Brain (organoid and tissue), 16 donors: ENCODE measurements at places on chromosomes 1 and 21.

DNA sequence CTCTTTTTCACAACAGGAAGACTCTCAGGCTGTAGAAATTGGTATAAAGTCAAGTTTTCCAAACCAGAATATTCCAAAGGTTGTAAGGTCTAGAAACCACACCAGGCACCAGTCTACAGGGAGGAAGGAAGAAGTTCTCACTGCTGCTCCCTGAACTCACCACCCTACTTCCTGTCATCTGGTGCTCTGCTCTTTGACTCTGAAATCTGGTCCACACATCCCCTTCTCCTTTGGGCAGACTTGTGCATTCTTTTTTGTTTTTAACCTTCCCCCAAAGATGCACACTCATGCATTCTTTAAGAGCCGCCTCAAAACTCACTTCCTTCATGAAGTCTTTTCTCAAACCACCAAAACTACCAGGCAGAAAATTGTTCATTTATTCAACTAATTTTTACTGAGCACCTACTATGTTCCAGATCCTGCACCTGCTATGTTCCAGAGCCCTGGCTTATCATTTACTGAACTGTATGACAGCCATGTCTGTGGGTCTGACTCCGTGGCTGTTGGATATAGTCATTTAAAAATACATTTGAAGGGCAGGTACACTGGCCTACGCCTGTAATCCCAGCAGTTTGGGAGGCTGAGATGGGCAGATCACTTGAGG lies 30.1 kb upstream of the EPS15 start:
- no peak for DNase-seq

DNA sequence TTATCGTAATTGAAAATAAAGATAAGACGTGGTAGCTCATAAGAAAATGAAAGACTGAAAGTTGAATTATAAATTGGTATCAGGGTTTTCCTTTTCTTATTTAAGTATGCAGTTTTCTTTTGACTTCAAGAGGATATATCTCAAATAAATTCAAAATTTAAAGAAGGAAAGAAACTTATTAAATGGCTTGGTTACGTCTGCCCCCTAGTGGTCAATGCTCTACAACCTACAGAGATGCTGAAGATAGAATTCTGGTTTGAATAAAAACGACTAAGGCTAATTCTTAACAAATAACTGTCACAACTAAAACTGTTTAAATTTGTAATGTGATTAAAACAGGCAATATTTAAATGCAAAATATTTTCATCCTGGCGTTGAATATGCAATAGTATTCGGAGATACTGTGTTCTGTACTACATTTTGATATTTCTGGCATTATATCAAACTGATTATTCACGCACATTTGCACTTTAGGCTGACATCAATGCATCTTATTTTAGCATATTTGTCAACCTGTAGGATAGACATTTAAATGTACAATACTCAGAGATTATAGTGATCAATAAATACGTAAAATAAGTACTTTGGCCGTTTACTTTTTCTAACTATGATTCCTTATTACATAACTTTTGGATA lies 26.8 kb downstream of the IFI44 start:
- peak; percentile 87 for DNase-seq

GRCh38 chr1:41981796-41982195 lies 63.1 kb upstream of the HIVEP3 start:
- DNase-seq = no peak

DNA sequence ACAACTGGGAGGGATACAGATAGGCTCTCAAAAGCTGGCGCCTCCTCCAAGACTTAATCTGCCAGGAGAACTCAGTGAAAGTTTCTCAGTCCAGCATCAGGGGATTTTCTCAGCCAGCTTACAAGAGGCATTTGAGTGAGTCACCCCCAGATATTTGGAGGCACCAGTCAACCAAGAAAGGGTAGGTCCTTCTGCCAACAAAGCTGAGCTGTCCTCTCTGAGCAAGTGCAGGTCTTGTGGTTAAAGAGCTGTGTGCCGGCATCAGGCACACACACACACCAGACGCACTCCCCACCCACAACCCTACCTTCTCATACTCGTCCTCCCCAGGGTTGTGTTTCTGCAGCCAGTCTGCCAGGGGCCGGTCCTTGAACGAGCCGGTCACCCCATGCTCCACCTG lies 27.0 kb upstream of the PPP1R15B start:
- no peak for DNase-seq

GRCh38 chr1:22340873-22341272 lies 110.8 kb upstream of the ZBTB40 start:
- no peak for DNase-seq

- no peak for DNase-seq
Measured at GRCh38 chr1:5917591-5918274, 74.5 kb downstream of the NPHP4 start.

DNA sequence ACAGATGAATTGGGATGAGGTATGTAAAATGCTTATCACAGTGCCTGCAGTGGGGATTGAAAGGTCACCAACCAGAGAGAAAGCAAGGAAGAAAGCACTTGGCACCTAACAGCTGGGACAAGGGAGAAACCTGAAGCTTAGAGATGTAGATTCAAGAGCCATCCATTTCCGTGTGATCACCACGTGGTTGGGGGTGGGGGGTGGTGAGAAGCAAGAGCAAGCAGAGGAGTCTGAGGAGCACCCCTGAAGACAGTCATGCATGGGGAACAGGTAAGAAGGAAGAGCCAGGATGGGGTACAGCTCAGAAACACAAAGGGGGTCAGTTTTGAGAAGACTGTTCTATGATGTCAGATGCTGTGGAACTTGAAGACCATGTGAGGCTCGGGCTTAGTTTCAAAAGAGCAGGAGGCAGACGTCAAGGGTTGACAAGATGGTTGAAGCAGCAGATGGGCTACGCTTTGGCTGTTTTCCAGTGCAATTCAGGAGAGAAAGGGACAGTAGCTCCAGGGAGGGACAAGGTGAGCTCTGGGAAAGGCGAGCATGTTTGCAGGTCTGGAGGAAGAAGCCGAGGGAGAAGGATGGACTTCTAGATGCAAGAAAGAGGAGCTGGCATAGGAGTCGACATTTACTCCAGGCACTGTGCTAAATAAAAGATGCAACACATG lies 17.4 kb downstream of the KANK4 start:
- no peak for DNase-seq

DNA sequence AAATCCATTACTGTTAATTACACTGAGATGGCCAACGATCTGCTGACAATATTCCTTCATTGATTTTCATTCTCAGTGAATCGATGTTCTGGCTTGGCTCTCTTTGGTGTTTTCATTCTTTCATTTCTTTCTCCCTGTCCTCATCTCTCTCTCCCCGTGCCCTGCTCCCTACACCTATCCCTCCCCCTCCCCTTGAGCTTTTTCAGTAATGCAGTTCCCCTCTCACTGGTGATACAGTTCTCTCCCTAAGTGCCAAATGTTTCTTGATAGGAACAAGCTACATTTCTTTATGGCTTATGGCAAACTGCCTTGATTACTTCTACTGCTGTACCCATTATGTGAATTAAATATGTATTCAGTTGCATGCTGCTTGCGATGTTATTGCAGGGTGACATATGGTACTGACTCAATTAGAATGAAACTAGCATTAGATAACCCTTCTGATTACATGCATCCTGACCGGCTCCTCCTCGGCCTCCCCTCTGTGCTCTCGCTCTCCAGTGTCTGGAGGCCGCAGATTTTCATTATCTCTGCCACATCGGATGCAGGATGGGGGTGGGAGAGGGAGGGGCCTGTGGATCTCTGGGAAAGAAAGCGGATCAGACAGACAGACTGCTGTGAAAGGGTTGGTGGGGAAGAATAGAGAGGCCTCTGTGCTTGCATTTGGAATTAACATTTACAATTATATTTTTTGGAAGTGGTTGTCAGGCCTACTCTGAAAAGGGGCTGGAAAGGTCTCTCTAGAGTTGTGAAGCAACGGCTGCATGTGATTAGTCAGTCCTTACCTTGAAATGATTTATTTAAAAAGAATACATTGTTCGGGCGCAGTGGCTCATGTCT lies 130.9 kb downstream of the PBX1 start:
- DNase-seq = peak; percentile 87

DNA sequence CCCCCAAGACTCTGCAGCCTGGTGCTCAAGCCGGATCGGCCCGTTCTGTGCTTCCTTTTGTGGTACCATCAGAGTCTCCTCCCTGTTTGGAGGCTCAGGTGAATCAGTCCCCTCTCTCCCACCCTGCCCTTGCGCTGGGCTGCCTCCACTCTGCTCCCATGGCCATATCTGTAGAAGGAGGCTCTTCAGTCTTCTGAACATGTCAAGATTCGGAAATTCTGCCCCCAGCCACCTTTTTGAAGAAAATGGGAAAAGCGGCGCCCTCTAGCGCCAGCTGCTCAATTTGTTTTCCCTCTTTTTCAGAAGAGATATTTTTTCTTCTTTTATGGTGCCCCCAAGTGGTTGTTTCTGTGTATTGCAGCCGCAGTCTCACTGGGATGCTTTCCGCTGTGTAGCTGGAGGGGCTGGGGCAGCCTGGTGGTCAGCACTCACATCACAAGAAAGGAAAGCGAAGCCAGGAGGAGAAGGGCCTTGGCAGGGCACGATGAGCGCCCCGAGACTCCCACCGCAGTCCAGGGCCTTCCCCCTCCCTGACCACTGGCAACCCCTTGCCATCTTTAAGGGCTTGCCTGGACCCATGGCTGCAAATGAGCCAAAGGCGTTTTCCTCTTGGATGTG lies 58.4 kb upstream of the CACNA1E start:
- DNase-seq = peak; percentile 83

- DNase-seq = peak; percentile 68
Measured at GRCh38 chr1:204258213-204259115, 44.7 kb upstream of the GOLT1A start.

DNA sequence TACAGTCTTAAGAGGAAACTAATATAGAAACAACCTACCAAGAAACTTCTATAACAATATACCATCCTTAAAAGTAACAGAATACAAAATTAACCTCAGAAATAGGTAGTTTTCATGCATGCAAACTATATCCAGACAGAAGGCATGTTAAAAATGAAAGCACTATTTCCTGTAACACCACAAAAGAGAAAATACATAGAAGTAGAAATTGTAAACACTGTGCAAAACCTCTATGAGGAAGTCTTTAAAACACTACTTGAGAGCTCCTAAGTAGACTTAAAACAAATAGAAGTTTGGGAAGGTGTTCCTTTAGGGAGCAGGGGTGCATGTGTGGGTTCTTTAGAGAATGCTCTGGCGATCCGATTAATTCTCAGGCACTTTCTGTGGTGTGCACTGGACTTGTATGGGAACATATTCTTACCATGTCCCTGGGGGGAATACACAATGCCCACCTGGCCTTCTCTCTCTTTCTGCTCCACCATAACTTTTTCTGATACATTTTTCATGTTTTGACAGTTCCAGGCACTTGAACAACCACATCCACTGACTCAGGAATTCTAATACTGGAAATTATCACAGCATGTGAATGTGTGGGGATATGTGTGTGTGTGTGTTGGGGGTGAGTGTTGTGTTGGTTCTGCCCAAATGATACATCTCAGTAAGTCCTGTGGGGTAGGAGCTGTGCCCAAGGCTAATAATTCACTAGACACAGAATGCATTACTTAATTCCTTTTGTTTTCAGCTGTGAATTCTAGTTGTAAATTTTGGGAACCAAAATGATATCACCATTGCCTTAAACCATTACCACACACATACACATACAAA lies 866.3 kb upstream of the B3GALT2 start:
- DNase-seq = no peak

DNA sequence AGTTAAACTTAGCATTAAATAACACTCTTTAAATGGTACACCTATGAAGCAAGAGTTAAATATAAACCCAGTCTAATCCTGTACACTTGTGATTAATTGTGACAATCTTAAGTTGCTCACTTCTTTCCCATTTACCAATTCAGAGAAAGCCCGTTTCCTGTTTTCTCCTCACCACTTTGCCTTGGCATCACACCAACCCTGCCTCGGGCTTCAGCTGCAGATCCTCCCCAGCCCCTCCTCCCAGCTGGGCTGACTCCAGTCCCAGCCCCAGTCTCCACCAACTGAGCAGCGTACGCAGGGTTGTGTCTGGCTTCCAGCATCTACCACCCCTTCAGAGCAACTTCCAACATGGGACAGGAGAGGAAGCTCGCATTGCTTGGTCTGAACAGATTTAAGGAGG lies 4.1 kb downstream of the PYCR2 start:
- peak; percentile 69 for DNase-seq
